ENCODE measurements at places on chromosomes 1 and 21. TPM values are rescaled to one million over a fixed set of nuclear protein-coding genes. Genes with fewer than 3 reads are reported as not detected.

SPATA45 gene
- not detected for total RNA-seq

FCRL4 gene
- 0.35 TPM for total RNA-seq

RPE65 gene
- not detected for total RNA-seq

SCP2 gene
- total RNA-seq: 120 TPM

OR2L5 gene
- total RNA-seq: not detected

HSPB7 gene
- 300 TPM for total RNA-seq

DNA sequence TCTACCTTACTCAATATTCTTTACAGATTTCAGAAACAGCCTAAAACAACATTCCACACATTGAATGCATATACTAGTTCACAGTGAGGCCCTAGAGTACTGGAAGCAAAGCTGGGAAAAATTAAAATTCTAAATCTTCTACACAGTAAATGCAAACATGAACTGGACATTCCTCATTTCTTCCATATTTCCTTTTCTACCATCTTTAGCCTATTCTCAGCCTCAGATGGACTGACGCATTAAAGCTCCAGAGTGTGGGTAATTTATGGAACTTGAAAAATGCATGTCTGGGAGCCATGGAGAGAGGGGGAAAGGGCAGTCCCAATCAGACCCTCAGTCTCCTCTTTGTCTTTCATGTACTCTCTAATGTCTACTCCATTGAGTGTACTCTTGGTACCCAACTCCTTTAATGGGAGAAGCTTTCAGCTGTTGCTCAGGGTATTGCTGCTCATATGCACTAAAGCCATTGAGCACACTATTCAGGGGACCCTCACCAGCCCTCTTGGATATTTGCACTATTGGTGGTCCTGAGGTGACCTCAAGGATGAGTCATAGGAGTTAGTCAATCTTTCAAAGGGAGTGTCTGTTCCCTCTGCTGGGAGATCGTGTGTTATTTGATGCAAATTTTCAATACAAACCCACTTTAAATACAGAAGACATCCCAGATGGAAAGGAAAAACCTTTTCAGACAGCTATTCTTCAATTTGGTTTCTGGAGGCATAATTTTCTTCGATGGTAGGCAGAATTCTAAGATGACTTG lies 83.3 kb upstream of the KCNJ15 start:
- no peaks in the 10 kb centered on the region for H3K36me3 ChIP-seq
- ATAC-seq: no peak
- H3K27me3 ChIP-seq: peaks cover 14% of the 10 kb centered on the region

GRCh38 chr1:226355669-226356551 lies 46.9 kb upstream of the LIN9 start:
- no peak overlapping the region for H3K27ac ChIP-seq

- no peaks in the 10 kb centered on the region for H3K27me3 ChIP-seq
- no peak overlapping the region for H3K4me3 ChIP-seq
- H3K4me1 ChIP-seq: no peaks in the 10 kb centered on the region
- H3K36me3 ChIP-seq: no peaks in the 10 kb centered on the region
- no peak overlapping the region for H3K27ac ChIP-seq
These were observed 17.5 kb downstream of the EYA3 start for GRCh38 chr1:28070725-28071593.

DNA sequence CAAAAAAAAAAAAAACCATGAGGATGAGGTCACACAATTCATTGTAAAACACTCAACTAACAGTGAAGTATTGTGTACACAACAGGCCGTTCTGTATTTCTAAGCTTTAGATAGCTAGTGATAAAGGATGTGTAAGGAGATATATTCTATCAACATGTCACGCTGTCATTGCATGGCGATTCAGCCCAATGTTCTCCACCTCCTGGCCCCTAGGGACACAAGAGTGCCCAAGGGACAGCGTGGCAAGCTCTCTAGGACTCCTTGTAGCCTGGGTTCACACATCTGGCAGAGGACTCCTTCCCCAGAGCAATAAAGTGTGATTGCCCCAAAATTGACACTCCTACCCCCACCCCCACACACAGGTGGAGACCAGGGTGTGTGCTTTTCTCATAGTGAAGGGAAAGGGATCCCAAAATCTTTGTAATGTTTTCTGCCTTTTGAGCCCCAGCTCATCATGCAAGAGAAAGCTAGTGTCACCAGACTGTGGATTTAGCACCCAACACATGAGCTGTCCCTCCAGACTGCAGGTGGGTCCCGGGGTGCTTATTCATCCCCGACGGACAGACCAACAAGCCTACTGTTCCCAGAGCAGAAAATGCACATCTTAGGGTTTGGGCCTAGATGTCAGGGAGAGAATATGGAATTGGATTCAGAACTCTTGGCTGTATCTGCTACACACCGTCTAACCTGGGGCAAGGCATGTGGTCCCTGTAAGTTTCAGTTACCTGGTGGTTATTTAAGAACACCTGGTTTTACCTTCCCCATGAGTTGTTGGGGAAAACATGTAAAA lies 11.5 kb downstream of the TMPRSS3 start:
- H3K27me3 ChIP-seq: peaks cover 61% of the 10 kb centered on the region
- H3K36me3 ChIP-seq: no peaks in the 10 kb centered on the region
- no peaks in the 10 kb centered on the region for H3K4me1 ChIP-seq
- H3K27ac ChIP-seq: no peak overlapping the region
- no peak for ATAC-seq

GRCh38 chr1:203450479-203451149 lies 25.0 kb upstream of the PRELP start:
- H3K4me1 ChIP-seq: no peaks in the 10 kb centered on the region
- H3K36me3 ChIP-seq: no peaks in the 10 kb centered on the region
- no peak overlapping the region for H3K4me3 ChIP-seq
- H3K27me3 ChIP-seq: peaks cover 9% of the 10 kb centered on the region
- no peak overlapping the region for H3K27ac ChIP-seq

DNA sequence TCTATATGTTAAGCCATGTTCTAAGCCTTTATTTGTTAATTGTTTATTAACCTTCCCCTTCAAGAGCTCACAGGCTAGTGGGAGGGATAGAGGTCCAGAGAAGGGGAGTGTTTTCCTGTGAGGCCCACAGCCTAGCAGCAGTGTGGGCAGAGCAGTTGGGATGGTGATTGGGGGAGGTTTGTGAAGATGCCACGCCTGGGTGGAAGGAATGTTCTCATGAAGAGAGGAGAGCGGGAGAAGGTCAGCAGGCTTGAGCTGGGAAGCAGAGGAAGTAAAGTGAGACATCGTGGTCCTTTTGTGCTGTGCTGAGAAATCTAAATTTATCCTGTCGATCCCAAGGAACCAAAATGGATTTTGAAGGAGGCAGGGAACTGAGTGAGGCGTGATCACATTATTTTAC lies 42.6 kb downstream of the TRAPPC10 start:
- no peaks in the 10 kb centered on the region for H3K27me3 ChIP-seq
- no peak overlapping the region for H3K4me3 ChIP-seq
- no peak overlapping the region for H3K27ac ChIP-seq
- ATAC-seq: no peak
- no peaks in the 10 kb centered on the region for H3K4me1 ChIP-seq
- no peaks in the 10 kb centered on the region for H3K36me3 ChIP-seq

GRCh38 chr1:210905944-210906453 lies 227.9 kb downstream of the KCNH1 start:
- peaks cover 10% of the 10 kb centered on the region for H3K27me3 ChIP-seq
- H3K27ac ChIP-seq: no peak overlapping the region
- no peaks in the 10 kb centered on the region for H3K4me1 ChIP-seq
- no peaks in the 10 kb centered on the region for H3K36me3 ChIP-seq
- no peak for ATAC-seq

DNA sequence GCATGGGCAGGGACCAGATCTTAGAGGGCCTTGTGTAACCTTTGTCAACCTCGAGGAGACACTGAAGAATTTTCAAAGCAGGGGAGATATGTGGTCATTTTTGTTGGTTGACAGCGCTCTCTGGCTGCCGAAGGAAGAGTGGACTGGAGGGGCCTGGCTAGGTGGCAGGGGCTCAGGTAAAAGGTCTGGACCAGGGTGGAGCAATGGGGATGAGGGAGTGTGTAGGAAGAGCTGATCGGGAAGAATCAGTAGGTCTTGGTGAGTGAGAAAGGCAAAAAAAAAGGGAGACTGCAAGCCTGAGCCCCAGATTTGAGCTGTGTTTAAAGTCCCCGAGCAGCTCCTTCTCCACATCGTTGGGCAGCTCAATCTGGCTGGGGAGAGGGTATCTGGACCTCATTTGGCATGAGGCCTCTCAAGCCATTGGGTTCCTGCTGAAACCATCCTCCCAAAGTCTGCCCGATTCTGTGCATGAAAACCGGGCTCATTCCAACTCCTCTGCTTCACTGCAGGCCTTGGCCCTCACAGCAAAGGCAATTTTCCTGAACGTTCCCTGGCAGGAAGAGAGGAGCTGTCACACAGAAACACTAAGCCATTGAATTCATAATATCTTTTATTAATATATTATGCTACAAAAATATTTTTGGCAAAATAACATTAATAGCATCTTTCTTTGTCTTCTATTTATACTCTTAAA lies 237.1 kb downstream of the TRABD2B start:
- no peak overlapping the region for H3K27ac ChIP-seq
- H3K27me3 ChIP-seq: no peaks in the 10 kb centered on the region
- ATAC-seq: no peak
- no peaks in the 10 kb centered on the region for H3K36me3 ChIP-seq

GRCh38 chr1:240935920-240936319 lies 324.0 kb upstream of the GREM2 start:
- H3K27ac ChIP-seq: no peak overlapping the region
- no peaks in the 10 kb centered on the region for H3K27me3 ChIP-seq
- no peaks in the 10 kb centered on the region for H3K36me3 ChIP-seq
- no peaks in the 10 kb centered on the region for H3K4me1 ChIP-seq

DNA sequence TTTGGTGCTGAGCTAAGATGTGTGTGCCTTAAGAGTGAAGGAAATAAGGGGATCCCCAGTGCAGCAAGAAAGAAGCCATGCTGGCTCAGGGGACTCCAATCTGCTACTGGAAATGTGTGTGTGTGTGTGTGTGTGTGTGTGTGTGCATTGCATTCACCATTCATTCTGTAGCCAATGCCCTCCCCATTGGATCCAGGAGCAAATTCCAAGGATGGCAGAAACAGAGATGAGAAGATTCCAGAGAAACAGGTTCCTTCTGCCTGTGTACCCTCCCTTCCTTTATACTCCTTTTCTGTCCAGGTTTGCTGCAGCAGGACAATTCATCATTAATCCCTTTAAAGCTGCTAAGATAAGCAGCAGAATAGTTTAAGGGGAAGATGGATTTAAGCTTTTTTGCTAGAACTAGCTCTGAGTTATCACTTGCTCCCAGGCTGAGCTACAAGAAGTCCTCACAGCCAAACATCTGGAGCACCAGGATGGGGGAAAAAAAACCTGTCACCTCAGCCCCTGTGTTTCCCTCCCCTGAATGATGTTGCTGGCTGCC lies 3.2 kb downstream of the SLC6A17 start:
- no peak overlapping the region for H3K4me3 ChIP-seq
- no peaks in the 10 kb centered on the region for H3K36me3 ChIP-seq
- H3K27ac ChIP-seq: no peak overlapping the region
- ATAC-seq: no peak

DNA sequence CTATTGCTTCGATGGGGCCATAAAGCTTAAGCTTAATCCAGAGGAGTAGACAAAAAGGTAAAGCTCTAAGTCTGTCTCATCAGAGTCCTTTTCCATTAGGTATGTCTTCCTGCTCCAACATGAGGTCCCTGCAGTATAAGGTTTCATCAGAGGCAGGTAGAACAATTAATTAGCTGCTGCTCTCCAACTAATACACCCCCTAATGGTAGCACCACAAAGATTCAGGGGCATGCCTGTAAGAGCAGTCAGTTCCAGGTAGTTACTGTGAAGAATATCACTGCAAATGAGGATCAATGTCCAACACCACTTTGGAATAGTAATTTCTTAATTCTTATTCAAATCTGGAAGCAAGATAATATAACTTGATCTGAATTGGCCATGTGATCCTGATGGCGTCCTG lies 160.3 kb upstream of the ESRRG start:
- no peak overlapping the region for H3K27ac ChIP-seq
- H3K27me3 ChIP-seq: no peaks in the 10 kb centered on the region
- peaks cover 3% of the 10 kb centered on the region for H3K4me1 ChIP-seq
- no peaks in the 10 kb centered on the region for H3K36me3 ChIP-seq
- no peak for ATAC-seq
- H3K4me3 ChIP-seq: no peak overlapping the region

DNA sequence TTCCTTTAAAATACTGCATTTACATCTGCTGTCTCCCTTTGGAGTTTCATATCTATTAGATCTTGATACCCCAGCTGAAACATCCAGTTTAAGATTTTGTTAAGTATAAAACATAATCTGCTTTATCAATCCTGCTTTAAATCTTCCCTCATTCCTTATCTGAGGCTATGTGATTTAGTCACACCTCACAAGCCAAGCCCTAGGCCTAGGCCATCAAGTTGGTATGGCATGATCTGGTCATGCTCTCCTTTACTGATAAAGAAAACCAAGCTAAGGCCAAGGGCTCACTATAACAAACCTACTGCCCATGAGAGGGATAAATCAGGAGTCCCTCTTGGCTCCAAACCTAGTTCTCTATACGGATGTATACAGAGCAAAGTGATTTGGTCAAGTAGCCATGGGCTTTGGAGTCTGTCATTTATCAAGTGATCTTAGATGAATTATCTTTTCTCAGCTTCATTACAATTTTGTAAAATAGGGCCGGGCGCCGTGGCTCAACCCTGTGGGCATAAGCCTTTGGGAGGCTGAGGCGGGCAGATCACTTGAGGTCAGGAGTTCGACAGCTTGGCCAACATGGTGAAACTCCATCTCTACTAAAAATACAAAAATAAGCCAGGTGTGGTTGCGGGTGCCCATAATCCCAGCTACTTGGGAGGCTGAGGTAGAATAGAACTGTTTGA lies 22.8 kb downstream of the ENSA start:
- no peak for ATAC-seq
- H3K4me1 ChIP-seq: no peaks in the 10 kb centered on the region
- H3K27ac ChIP-seq: no peak overlapping the region
- H3K27me3 ChIP-seq: no peaks in the 10 kb centered on the region
- no peak overlapping the region for H3K4me3 ChIP-seq
- no peaks in the 10 kb centered on the region for H3K36me3 ChIP-seq

- peaks cover 88% of the 10 kb centered on the region for H3K27me3 ChIP-seq
- H3K27ac ChIP-seq: no peak overlapping the region
- no peaks in the 10 kb centered on the region for H3K36me3 ChIP-seq
- ATAC-seq: no peak
These were observed 37.2 kb upstream of the SIM2 start for GRCh38 chr21:36661511-36662309.

DNA sequence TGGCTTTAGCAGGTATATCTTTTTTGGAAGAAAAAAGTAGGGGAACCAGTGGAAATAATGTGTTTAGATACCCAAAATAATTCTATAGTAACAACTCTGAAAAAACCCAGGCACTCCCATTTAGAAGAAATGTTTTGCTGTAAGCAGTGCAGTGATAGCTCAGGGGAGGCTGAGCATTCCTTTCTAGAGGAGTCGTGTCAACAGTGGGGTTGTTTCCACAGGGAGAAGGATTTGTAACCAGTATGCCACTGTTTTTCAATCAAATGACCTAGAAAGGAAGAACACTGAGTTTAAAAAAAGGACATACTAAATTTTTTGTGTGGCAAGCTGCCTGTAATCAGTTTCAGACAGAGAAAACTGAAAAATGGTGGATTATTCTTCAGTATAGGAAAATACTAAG lies 2.4 kb downstream of the PGD start:
- H3K4me1 ChIP-seq: no peaks in the 10 kb centered on the region
- H3K36me3 ChIP-seq: no peaks in the 10 kb centered on the region
- H3K27me3 ChIP-seq: no peaks in the 10 kb centered on the region
- no peak overlapping the region for H3K4me3 ChIP-seq

- no peaks in the 10 kb centered on the region for H3K36me3 ChIP-seq
- H3K27ac ChIP-seq: no peak overlapping the region
- H3K4me1 ChIP-seq: no peaks in the 10 kb centered on the region
These were observed 10.5 kb upstream of the LRRC8D start for GRCh38 chr1:89810302-89810701.

Data from gastroesophageal sphincter (tissue), 4 donors.